ENCODE measurements at places on chromosomes 3 and 15.

DNA sequence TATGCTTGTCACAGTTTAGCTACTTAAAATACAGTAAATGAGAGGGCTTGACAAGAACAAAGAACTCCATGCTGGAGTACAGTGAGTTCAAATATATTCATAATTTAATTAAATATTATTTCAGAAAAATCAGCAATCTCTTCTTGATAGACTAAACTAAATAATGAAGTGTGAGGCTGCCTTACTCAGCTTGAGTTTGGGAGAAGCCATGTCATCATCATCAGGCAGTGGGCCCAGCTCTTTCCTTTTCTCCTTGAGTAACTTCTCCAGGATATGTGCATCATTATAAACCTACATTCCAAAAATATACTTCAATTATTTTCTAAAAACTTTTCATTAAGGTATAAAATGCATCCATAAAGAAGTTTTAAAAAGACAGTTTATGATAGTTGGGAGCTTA, 70.5 kb downstream of the PBRM1 start:
- no peak for DNase-seq

- DNase-seq = no peak
These were observed 231.8 kb downstream of the RBMS3 start for GRCh38 chr3:29512641-29513040.

DNA sequence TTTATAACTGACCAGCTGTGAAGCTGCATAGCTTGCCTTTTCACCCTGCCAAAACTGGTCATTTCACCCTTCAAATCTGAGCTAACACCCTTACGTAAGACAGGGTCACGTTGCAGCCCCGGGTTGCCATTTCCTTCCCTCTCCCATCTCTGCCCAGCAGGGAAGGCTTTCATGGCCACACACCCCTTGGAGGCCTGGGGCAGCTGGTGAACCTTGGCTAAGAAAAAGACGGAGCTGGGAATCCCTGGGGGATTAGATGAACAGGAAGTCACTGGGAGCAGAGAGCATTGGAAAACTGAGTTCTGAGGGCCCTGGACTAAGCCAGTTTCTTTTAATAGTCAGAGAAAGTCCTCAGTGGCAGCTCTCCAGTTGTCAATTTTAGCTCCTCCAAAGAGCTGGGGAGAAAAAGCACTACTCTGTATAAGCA, 67.8 kb downstream of the TTC23 start:
- DNase-seq = no peak

- no peak for DNase-seq
These were observed 612.8 kb downstream of the MCTP2 start for GRCh38 chr15:94844198-94844537.

DNA sequence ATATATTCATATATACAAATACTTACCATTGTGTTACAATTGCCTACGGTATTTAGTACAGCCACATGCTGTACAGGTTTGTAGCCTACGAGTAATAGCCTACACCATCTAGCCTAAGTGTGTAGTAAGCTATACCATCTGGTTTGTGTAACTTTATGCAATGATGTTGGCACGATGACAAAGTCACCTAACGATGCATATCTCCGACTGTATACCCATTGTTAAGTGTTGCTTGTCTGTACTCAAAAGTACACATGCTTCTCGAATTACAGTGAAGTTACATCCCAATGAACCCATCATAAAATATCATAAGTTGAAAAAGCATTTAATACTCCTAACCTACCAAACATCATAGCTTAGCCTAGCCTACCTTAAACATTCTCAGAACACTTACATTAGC, 327.1 kb downstream of the KBTBD8 start:
- DNase-seq = no peak

GRCh38 chr15:40037721-40038120, 1.3 kb downstream of the SRP14 start:
- no peak for DNase-seq

DNA sequence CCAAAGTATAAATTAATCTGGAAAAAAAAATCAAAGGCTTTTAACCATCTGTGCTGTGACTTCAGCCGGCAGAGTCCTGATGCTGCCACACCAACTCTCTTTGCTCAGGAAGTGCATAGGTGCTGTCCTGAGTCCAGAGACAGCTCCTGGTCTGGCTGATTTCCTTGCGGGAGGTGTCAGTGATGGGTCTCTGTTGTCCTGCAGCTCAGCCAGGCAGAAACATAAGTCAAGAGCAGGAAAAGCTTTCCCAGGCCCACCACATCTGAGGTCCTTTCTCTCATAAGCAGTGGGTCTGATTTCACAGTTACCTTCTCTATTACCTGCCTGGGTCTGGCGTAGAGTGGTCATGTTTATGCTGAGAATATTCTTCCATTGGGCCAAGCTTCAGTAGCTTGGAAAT, 19.4 kb downstream of the CHST2 start:
- DNase-seq = no peak

Measured in HL-60 (cell line).